GOT3 (cell line): ENCODE measurements at places on chromosomes 2 and 18.

GRCh38 chr18:24868760-24869237 is 408.4 kb downstream of the HRH4 start:
- no peak for DNase-seq

DNA sequence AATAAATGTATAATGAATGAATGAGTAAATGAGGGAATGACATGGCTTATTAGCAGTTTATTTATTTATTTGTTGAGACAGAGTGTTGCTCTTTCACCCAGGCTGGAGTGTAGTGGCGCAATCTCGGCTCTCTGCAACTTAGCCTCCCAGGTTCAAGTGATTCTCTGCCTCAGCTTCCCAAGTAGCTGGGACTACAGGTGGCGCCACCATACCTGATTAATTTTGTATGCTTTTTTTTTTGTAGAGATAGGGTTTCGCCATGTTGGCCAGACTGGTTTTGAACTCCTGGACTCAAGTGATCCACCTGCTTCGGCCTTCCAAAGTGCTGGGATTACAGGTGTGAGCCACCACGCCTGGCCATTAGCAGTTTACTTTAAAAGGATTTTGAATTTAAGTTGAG is 100.3 kb upstream of the CAVIN2 start:
- no peak for DNase-seq

DNA sequence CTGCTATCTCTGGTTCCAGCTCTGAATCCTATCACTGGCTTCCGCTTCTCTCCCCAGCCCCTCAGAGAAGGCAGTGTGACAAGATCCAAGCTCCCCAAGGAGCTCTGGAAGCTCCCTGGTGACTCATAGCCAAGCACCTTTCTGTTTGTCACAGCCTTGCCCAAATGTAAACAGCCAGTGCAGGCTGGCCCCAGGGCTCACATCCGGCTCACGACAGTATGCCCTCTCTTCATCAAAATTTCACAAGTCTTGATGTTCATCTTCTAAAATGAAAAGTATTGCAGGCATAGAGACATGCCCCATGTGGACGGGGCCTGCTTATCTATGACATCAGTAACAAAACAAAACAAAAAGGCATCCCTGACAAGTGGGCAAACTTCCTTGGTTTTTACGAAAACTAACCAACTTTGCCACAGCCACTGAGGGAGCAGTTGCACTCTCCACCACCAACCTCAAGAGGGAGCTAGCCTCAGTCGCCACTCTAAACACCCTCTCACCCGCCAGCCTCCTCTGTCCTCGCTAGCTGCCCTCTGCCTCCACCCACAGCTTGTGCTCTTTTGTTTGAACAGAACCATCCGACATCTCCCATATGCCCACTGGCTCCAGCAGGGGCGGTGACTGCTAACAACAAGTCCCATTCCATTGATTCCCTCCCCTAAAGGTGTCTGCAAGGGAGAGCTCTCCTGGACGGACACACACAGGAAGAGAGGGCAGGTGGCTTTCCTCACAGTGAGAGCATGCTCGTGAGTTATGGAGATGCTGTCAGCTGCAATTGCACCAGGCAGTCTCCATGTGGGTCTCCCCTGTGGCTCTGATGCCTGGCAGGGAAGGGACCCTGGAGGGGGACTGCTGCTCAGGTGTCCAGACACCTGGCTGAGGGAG is 71.0 kb upstream of the DAPL1 start:
- DNase-seq = no peak

DNA sequence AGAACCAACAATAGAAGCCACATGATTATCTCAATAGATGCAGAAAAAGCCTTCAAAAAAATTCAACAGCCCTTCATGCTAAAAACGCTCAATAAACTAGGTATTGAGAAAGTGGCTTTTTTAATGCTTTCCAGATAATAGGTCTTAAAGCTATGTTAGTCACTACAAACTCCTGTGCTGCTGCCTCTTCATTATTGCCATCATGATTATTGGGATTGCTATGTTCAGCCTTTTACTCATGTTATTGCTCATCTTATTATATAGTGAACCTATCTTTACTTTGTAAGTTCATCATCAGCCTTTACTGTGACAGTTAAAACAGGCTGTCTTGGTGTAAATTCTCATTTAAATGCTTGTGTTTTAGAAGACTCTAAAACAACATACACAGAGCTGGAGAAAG is 1557.2 kb upstream of the ZEB2 start:
- no peak for DNase-seq

DNA sequence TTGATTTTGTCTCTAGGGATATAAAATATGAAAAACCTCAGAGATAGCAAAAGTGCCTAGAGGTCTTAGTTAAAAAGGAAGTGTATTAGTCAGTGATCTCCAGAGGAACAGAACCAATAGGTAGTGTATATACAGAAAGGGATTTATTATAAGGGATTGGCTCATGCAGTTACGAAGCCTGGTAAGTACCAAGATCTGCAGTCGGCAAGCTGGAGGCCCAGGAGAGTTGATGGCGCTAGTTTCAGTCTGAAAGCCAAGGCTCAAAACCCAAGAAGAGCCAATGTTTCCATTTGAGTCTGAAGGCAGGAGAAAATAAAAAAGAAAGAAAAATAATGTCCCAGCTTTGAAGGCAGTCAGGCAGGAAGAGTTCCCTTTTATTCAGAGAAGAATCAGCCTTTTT is 93.3 kb downstream of the COLEC12 start:
- DNase-seq = no peak

GRCh38 chr2:101574622-101575021 is 99.7 kb upstream of the RFX8 start:
- no peak for DNase-seq

DNA sequence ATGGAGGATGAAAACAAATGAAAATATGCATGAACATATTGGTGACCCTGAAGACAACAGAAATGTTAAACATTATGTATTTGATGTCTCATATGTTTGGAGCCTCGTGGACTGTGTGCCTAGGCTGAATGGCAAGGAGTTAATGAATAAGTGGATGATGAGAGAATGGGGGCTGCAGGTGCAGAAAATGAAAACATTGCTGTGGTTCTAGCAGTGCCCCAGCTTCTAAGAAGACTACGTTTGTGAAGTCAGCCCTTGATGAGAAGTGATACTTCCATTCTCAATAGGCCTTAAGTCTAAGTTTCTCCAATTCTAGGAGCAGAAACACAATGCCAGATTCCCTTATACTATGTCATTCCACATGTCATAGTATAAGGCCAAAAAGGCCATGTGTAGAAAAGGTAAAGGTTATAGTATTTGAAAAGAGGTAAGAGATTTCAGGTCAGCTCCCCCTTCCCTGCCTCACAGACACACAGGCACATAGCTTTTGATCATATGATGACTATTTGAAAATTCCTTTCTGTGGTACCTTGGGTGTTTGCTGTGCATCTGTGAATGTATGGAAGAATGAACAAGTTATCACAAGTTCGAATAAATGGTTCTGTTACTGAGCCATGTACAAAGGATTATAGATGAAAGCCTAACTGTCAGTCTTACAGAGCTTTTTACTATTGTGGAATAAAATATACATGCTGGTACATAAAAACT is 280.8 kb downstream of the SETBP1 start:
- DNase-seq = no peak

GRCh38 chr18:52275817-52276216 is 64.2 kb upstream of the DCC start:
- no peak for DNase-seq

DNA sequence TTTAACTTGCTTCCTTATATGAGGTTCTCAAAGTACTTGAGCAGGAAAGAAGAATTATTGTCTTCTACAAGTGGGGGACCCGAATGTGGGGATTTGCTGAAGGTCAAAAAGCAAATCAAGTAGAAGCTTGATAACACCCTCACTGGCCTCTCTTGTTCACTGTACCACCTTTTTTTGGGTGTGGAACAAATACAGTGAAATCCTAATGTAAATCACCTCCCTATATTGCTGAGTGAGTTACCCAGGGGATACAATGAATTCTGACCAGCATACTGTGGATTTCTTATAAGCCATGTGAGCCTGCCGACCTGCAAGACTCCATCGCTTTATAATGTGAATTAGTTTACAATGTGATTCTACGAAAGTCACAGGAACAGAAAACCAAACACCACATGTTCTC is 66.5 kb downstream of the DOCK10 start:
- DNase-seq = no peak

DNA sequence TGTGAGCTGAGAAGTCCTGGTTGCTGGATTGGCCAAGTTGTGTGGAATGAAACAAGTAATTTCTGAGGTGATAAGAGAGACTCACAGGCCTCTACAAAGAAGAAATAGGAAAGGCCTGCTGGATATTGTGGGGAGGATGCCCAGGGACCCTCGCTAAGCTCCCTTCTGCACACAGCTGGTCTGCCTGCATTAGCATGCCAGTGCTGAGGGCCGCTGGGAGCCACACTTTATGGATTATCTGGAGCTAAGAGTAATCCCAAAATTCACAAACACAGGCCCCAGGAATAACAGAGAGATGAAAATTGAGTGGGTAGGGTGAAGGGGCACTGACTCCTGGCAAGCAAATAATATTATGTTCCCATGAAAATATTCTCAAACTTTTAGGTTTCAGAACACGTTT is 114.9 kb upstream of the SIX3 start:
- DNase-seq = no peak

GRCh38 chr2:20236496-20236895 is 11.6 kb upstream of the SDC1 start:
- DNase-seq = no peak
